Breast epithelium (tissue), 4 donors: ENCODE measurements at places on chromosomes 7 and 10. TPM values are rescaled to one million over a fixed set of nuclear protein-coding genes. Genes with fewer than 3 reads are reported as not detected.

GRCh38 chr7:74501298-74501697, 47.6 kb downstream of the GTF2IRD1 start:
- H3K4me3 ChIP-seq = peak overlapping the region; percentile 22
- no peaks in the 10 kb centered on the region for H3K4me1 ChIP-seq
- peak overlapping the region; percentile 70 for H3K27ac ChIP-seq
- peak; percentile 83 for DNase-seq
- no peaks in the 10 kb centered on the region for H3K36me3 ChIP-seq

GRCh38 chr10:104501864-104502579, 139.1 kb upstream of the SORCS3 start:
- no peaks in the 10 kb centered on the region for H3K27me3 ChIP-seq
- no peaks in the 10 kb centered on the region for H3K4me1 ChIP-seq
- DNase-seq = no peak
- H3K4me3 ChIP-seq = no peak overlapping the region

- H3K4me3 ChIP-seq = no peak overlapping the region
- no peak overlapping the region for H3K27ac ChIP-seq
- no peaks in the 10 kb centered on the region for H3K36me3 ChIP-seq
- no peaks in the 10 kb centered on the region for H3K27me3 ChIP-seq
- no peaks in the 10 kb centered on the region for H3K4me1 ChIP-seq
- no peak for DNase-seq
Measured at GRCh38 chr7:26937306-26937705, 72.9 kb upstream of the SKAP2 start.

GRCh38 chr10:44963772-44964633, 4.4 kb downstream of the RASSF4 start:
- peaks cover 7% of the 10 kb centered on the region for H3K4me1 ChIP-seq
- H3K4me3 ChIP-seq = peak overlapping the region; percentile 2
- peak overlapping the region; percentile 73 for H3K27ac ChIP-seq
- no peaks in the 10 kb centered on the region for H3K27me3 ChIP-seq

The CFAP43 gene
- total RNA-seq = 8.5 TPM

DNA sequence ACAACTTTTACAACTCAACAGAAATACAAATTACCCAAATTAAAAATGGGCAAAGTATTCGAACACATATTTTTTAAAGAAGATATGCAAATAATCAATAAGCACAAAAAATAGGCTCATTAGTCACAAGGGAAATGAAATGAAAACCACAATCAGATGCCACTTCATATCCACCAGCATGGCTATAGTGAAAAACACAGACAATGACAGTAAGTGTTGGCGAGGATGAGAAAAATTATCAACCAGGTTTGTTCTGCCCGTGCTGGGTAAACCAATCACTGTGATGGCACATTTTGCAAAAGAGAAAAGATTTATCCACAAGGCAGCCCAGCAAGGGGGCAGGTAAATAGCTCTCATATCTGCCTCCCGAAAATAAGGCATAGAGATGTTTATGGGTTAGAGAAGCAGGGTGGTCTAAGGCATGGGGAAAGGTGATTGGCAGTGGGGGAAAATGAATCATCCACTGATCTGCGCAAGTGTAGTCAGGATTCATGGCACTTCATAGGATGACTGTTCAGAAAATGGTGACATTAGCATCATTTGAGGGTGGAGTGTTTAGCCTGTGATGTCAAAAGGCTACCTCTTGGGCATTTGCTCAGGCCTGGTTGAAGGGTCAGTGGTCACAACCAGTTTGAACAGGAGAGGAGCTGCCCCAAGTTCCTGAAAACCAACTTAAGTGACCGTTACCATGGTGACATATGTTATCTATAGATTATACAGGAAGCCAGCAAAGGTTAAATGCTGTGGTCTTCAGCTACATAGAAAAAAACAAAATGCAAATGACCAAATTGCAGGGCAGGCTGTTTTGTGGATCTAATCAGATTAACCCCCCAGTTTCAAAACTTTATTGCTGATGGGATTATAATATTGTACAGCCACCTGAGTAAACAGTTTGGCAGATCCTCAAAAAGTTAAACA, 8.0 kb upstream of the CFAP70 start:
- H3K4me3 ChIP-seq = no peak overlapping the region
- no peak for DNase-seq
- no peaks in the 10 kb centered on the region for H3K27me3 ChIP-seq

DNA sequence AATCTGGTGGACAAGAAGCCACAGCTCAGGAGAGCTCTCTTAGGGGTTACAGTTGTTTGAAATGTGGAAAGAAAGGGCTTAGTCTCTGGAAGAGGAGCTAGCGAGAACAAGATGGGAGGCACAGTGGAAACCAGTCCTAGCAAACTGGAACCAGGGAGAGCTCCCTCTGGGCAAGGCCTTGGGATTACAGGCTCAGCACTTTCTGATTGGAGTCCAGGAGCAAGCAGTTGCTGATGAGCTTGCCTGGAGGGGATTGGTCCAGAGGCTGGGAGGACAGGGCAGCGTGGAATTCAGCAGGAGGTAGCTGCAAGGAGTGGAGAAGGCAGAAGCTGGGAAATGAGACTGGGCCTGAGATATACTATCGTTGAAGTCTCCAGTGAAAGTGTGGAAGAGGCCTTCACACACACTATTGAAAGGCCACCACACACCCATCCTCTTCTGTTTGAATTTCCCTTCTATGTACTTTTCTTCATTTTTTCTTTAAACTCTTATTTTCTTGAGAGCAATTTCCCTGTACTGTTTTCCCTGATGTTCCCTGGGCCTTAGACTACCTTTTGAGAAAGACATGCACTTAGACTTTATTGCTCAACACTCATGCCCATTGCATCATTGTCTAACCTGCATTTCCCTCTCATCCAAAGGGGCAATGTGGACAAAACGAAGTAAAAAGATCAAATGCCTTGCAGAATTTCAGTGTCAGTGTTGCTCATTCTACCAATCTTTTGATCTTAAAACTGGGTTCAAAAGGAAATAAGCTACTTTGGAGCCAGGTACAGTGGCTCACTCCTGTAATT, 57.8 kb upstream of the LANCL2 start:
- H3K36me3 ChIP-seq = no peaks in the 10 kb centered on the region
- H3K4me1 ChIP-seq = no peaks in the 10 kb centered on the region
- DNase-seq = no peak
- H3K27me3 ChIP-seq = no peaks in the 10 kb centered on the region
- H3K27ac ChIP-seq = no peak overlapping the region

- no peaks in the 10 kb centered on the region for H3K4me1 ChIP-seq
- H3K27ac ChIP-seq = no peak overlapping the region
- no peaks in the 10 kb centered on the region for H3K36me3 ChIP-seq
- H3K4me3 ChIP-seq = no peak overlapping the region
- DNase-seq = no peak
- H3K27me3 ChIP-seq = no peaks in the 10 kb centered on the region
Measured at GRCh38 chr7:102012941-102013461, 195.6 kb downstream of the CUX1 start.

GRCh38 chr7:132203021-132203420, 373.2 kb downstream of the PLXNA4 start:
- no peak overlapping the region for H3K27ac ChIP-seq
- no peaks in the 10 kb centered on the region for H3K27me3 ChIP-seq
- no peaks in the 10 kb centered on the region for H3K36me3 ChIP-seq
- no peaks in the 10 kb centered on the region for H3K4me1 ChIP-seq
- no peak overlapping the region for H3K4me3 ChIP-seq

DNA sequence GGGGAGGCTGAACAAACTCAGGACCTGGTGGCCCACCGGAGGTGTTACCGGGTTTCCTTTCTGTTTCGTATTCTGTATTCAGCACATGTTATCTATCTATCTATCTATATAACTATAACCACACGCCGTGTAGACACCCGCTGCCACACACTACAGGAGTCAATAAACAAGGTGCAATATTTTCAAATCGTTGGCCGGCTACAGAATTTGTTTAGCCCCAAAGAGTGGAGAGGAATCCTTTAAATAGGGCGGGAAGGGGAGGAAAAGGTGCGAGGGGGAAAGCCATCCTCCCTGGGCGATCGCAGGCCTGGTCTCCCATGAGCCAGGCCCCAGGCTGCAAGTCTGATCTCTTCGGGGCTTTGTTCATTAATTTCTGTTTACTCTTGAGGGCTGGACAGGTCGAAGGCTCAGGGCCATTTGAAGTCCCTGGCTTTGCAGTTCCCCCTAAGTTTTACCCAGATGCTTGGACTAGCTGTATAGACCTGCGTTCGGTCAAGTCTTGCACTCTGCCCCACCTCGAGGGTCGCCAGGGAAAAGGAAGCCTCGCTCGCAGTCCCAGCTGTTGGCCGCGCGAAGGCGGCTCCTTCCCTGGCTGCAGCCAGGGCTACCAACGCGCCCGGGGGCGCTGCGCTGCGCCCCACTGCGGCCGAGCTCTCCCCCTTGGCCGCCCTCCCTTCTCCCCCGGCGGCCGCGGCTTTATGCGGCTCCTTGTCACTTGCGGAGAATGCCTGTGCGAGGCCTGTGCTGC, 3.8 kb downstream of the NKX2-3 start:
- H3K27ac ChIP-seq = no peak overlapping the region
- DNase-seq = no peak
- H3K4me3 ChIP-seq = peak overlapping the region; percentile 41
- no peaks in the 10 kb centered on the region for H3K36me3 ChIP-seq
- H3K27me3 ChIP-seq = peaks cover 100% of the 10 kb centered on the region

The HOXA9 gene
- total RNA-seq = 18.4 TPM

GRCh38 chr10:4812046-4812445, 14.0 kb upstream of the AKR1E2 start:
- no peaks in the 10 kb centered on the region for H3K4me1 ChIP-seq
- H3K27ac ChIP-seq = no peak overlapping the region
- H3K36me3 ChIP-seq = no peaks in the 10 kb centered on the region

GRCh38 chr7:14252458-14252857, 263.0 kb upstream of the ETV1 start:
- no peaks in the 10 kb centered on the region for H3K36me3 ChIP-seq
- H3K4me3 ChIP-seq = no peak overlapping the region
- DNase-seq = no peak
- H3K27ac ChIP-seq = no peak overlapping the region

The LBX1 gene
- not detected for total RNA-seq

- DNase-seq = no peak
- H3K4me1 ChIP-seq = no peaks in the 10 kb centered on the region
- no peak overlapping the region for H3K27ac ChIP-seq
- no peaks in the 10 kb centered on the region for H3K27me3 ChIP-seq
Measured at GRCh38 chr7:5229451-5230264, 39.6 kb downstream of the WIPI2 start.

- no peak for DNase-seq
- no peak overlapping the region for H3K4me3 ChIP-seq
- no peaks in the 10 kb centered on the region for H3K4me1 ChIP-seq
- H3K27me3 ChIP-seq = no peaks in the 10 kb centered on the region
- H3K27ac ChIP-seq = no peak overlapping the region
Measured at GRCh38 chr10:33344676-33345075, 10.2 kb upstream of the NRP1 start.
